ENCODE measurements at places on chromosomes 3 and 15.

- no peak for DNase-seq
Measured at GRCh38 chr3:97235611-97236315, 421.4 kb downstream of the EPHA6 start.

DNA sequence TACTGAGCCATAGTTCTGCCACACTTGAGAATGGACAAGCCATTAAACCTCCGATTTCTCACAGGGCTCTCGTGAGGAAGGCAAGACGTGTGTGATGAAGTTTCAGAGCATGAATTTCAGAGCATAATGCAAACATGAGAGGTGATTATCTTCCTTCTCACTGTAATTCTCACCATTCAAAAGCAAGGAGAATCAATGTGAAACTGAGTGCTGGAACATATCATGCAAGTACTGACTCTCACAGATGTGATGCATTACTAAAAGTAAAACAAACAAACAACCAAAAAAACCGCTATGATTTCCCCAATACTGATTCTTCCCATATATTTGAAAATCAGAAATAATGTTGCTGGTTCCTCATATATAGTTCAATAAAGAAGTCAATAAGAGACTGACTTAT, 23.7 kb downstream of the P3H2 start:
- no peak for DNase-seq

DNA sequence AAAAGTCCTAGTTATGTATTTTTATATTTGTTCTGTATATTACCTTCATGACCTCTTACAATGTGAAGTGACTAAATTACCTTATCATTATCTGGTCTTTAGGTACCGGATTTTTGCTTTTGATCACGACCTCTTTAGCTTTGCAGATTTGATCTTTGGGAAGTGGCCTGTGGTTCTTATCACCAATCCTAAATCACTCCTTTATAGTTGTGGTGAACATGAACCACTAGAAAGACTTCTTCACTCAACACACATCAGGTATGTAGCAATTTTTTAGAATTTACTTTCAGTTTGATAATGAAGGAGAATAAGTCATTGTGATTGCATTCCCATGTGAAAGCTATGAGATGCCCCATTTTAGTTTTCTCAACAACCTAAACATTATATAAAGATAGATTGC, 18.3 kb downstream of the TMEM62 start:
- DNase-seq = no peak

DNA sequence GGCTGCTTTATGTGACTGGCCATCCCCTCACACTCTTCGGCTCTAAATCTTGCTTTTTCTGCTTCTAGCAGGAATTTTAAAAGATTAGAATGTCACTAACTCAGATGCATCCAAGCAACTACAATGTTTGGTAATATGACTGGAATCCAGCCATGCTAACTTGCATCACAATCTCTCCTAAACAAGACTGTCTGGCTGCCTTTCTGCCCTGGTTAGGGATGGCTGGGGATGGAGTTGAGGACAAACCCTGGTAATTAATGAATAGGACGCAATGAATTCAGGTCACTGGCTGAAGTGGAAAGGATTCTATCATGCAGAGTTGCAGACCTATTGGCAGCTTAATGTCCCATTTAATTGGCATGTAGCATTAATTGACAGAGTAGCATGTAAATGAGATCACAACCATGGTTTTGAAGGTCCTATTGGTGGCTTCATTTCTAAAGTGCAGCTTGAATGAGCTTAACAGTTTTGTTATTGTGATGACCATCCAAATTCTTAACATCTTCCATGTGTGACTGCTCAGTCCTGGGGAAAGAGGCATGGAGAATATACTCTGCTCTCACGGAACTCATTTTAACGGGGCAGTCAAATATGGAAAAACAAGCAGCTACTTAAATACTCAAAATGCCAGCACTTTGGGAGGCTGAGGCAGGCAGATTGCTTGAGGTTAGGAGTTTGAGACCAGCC, 21.7 kb downstream of the NMNAT3 start:
- no peak for DNase-seq

GRCh38 chr3:187593451-187593850, 76.7 kb downstream of the SST start:
- DNase-seq = no peak

DNA sequence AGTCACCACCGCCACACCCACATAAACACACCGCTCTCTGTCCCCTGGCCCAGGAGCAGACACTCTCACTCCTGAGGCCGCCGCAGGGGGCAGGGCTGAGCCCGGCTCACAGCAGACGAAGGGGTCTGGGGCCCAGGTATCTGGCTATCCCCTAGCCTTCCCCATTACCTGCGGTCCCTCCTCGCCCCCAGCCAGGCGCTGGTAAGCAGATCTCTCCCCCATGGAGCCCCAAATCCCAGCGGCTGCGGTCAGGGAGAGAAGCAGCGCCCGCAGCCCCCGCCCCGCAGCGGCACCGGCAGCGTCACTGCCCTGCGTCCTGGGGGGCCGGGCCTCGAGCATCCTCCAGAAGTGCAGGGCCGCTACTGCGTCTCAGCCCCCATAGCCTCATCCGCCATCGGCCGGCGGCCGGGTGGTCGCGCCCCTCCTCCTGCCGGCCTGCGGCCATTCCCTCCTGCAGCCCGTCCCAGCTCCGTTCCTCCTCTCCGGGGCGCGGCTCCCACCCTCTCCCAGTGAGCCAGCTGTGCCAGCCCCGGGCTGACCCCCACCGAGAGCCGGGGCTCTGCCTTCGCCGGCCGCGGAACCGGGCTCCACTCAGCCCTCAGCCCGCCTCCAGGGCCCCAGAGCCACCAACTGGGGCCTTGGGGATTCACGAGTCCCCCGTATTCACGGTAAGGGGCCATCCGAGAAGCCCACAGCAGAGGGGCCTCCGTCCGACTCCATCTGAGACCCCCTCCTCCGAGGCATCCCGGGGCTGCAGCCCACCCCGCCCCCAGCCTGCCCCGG, 13.1 kb downstream of the TNK2 start:
- peak; percentile 51 for DNase-seq

DNA sequence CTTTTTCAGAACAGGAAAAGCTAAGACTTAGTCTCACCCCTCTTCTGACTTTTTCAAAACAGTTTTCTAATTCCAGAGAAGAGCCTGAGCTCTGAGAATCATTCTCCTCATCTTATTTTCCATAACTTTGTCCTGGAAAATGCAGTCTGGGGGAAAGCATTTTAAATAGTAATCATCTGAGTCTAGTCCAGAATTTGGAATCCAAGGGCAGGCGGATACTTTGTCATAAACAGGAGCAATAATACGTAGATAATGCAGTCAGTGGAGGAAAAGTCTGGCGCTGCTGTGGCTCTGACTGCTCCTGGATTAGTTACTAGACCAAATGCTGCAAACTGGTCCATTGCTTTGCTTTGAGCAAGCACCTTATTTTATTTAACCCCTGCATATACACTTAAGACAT, 285.0 kb downstream of the THSD4 start:
- no peak for DNase-seq

DNA sequence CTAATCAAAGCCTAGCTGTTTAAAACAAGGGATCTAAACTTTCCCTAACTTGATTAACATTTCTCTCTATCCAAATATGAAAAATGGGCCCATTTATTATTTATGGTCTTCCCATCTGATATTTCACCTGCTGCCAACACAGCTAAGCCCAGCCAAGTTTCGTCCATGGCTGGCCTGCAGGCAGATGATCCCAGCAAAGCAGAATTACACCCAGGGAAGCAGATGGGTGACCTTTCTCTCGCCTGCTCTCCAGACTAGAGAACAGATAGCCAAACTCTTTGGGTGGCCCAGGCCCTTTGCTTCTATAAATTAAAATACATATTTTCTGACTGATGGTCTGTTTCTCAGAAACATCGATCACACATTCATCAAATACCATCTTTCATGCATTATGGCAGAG, 1038.8 kb downstream of the AGBL1 start:
- DNase-seq = no peak

DNA sequence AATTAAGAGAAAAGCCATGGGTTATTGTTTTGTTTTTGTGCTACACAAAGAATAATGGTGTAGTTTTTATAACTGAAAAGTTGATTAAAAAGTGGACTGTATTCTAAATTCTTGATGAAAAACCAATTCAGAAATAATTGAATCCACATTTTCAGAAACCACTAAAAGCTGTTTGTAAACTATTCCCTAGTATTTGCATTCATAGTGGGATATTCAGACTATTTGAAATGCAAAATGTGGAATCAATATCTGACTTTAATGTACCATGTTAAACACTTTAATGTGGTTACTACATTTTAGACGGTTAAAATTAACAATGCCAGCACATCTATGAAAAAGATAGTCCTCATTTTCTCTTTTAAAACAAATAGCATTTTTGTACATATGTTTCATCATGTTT, 104.6 kb downstream of the ZIC4 start:
- DNase-seq = no peak

- no peak for DNase-seq
Measured at GRCh38 chr15:52278636-52279367, 16.8 kb downstream of the MYO5C start.

DNA sequence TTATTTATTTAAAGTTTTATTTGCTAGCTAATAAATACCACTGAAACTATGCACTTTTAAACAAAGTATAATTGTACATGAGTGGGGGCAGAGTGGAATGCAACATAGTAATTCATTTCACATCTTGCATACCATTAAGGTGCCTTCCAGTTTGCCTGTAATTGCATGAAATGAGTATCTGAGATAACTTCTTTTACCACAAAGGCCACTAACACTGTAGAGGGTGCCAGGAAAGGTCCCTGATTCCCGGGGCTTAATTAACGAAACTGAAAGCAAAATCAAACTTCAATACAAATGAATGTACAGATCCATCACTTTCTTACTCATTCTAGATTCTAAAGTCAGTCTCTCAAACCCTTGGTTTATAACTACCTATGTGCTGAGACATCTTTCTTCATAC, 2.1 kb downstream of the CD47 start:
- DNase-seq = no peak

DNA sequence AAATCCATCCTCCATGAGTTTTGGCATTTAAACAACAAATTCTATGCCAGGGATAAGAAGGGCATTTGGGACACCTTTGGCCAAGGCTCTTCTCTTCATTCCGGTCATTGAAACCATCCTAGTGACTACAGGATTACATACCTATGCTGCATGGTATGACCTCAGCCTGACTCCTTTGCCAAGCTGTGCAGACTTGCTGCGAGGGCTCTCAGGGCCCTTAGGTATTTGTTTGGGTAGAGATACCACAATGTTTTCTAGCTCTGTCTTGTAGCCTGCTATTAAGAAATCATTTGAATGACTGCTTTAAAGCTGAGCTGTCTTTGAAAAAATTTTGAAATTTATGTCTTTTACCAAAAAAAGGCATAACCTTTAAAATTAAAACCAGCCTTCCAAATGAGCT, 749.8 kb upstream of the SGO1 start:
- DNase-seq = no peak

- DNase-seq = no peak
Measured at GRCh38 chr3:157067114-157067513, 92.8 kb downstream of the CCNL1 start.
